ENCODE measurements at places on chromosomes 16 and 17.

GRCh38 chr16:27515874-27516353 lies 33.8 kb downstream of the GTF3C1 start:
- peak; percentile 40 for DNase-seq

GRCh38 chr17:73197161-73197560 lies 4.3 kb downstream of the COG1 start:
- DNase-seq, result no peak

DNA sequence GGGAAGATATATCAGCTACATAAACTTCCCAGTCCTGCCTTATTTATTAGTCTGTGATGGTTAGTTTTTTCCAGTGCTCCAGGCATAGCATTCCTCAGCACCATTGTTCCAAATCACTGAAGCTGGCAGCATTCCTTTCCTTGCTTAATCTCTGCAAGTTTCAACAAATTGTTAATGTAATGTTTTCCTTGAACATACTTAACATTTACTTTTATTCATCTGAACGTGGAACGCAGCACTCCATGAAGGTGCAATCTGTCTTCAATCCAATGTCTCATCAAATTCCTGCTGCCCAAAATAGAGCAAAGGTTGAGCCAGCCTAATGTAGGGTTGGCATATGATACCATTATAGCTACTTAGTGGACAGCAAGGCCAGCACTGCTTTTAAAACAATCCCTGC lies 441.1 kb upstream of the RBFOX1 start:
- no peak for DNase-seq

GRCh38 chr16:71288890-71289731 lies at the start of gene CMTR2:
TSS of gene CMTR2 (minus strand) at chr16:71289402. CDS start at chr16:71285920, 3,482 bp downstream.
- peak; percentile 96 for DNase-seq

DNA sequence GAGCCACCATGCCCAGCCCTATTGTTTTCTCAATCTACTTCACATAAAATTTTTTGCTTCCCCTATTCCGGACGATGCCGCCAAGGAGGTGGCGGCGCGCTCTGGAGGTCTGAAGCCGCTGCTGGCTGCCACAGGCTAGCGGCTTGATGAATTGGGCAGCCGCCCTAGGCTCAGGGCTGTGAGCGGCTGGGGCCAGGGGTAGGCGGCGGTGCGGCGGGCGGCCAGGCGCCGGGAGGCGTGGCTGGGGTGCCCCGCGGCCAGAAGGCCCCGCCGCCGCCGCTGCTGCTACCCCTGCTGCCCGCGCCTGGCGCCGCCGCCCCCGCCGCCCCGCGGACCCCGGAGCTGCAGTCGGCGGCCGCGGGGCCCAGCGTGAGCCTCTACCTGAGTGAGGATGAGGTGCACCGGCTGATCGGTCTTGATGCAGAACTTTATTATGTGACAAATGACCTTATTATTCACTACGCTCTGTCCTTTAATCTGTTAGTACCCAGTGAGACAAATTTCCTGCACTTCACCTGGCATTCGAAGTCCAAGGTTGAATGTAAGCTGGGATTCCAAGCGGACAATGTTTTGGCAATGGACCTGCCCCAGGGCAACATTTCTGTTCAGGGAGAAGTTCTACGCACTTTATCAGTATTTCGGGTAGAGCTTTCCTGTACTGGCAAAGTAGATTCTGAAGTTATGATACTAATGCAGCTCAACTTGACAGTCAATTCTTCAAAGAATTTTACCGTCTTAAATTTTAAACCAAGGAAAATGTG lies 41.7 kb downstream of the ANKFY1 start:
- no peak for DNase-seq

DNA sequence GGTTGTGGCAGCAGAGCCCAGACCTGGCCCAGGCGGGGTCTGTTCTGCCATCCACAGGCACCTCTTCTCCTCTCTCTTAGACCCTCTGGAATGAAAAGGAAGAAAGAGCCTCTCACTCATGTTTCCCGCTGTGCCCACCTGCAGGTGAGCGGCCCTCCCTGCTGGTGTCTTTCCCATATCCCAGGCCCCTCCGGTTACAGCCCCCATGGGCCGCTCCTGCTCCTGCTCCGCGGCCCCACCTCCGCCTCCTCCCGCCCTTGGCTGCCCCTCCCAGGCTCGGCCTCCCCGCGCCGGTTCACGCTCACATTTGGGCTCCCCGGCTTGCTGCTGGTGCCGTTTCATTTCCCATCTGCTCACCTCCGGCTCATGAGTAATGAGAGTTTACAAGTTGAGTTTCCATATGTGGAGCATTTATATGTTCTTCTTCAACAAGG lies 98.7 kb upstream of the SDK2 start:
- DNase-seq, result no peak

DNA sequence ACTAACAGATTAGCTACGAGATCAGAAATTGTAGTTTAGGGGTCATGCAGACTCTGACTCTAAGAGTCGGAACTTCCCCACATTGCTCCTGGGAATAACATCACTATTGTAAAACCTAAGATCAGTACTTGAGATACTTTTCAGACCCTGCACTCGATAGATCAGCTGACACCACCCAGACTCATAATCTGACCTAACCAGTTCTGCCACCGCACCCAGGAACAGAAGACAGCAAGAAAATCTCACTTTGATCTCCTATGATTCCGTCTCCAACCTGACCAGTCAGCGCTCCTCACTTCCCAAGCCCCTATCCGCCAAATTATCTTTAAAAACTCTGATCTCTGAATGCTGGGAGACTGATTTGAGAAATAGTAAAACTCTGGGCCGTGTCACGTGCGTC lies 27.2 kb upstream of the ASGR2 start:
- no peak for DNase-seq

- DNase-seq, result no peak
Observed at GRCh38 chr17:57889892-57890856, 40.3 kb upstream of the MRPS23 start.

GRCh38 chr17:9443811-9444210 lies 131.8 kb downstream of the STX8 start:
- no peak for DNase-seq

- DNase-seq, result no peak
Observed at GRCh38 chr17:38403491-38403890, 24.8 kb upstream of the ARHGAP23 start.

DNA sequence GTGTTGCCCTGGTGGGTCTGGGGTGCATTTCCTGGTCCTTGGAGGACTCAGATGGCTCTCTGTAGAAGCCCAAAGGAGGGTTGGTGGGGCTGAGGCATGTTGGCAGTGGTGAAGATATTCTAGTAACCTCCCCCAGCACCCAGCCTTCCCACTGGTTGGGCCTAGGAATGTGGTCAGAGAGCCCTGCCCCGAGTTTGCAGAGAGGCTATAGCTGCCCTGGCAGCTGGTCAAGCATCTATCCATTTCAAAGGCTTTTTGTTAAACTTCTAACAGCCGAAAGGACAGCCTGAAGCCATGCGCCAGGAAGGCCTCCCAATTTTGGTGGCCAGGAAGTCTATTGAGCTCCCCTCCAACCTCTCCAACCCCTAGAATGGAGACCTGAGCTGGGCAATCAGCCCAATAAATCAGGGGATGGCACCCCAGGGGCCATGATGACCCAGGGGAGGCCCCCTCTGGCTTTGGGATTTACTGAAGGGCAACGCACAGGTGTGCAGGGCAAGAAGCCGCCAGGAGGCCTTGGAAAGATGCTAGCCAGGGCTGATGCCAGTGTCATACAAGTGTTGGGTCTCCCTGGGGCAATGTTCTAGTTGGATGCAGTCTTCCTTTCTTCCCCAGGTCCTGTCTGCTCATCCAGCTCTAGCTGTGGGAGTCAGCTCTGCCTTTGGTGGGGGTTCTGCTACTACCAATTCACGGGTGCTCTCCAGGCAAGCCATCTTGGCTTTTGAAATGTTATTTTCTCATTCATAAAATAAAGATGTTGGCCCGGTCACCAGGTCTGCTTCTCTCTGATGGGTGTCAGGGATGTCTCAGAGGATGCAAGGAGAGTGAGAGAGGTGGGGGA lies 30.9 kb upstream of the AXIN2 start:
- DNase-seq, result no peak

DNA sequence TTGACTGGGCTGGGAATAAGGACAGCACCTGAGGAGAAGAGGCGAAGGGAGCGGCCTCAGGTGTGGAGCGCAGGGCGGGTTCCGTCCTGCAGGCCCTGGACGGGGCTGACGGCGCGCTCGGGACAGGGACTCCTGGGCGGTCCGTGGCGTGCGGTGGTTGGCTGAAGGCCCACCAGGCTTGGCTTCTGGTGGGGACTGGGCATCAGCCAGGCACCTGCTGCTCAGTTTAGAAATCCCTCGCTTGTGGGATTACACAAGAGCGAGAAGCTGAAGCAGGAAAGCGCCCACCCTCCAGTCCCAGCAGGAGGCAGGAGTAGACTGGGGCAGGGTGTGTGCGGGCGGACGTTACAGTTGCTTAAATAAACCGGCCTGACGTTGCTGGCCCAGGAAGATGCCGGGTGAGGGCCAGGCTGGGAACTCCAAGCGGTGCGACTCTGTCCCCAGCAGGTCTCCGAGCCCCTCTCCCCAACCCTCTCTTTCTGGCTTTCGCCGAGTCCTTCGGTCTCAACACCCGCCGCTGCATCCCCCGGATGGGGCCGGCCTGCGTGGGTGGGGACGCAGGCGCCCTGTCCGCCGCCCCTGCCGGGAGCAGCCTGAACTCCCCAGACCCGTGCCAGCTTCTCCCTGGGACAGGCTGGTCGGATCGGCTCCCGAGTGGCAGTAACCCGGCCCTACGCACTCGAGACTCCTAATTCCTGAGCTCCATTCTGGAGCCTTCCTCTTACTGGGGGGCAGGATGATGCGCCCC lies 639 bp downstream of the MIF4GD start:
- peak; percentile 77 for DNase-seq

- DNase-seq, result no peak
Observed at GRCh38 chr16:35735403-35736251, 2276.2 kb downstream of the TP53TG3F start.

DNA sequence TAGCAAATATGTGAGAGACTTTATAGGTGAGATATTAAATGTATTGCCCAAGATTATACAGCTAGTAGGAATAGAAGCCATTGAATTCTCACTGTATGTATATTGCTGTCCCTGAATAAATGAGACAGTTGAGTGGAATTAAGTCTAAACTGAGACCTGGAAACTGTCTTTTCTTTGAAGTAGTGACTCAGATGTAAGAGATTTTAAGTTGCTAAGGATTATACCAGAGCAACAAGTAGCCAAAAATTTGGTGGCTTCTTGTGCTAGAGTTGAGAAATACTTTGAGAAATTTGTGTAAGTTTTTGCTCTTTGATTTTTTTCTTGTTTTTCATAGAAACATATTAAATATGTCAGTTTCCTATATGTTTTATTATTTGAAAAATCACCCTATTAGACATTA lies 58.7 kb downstream of the TANC2 start:
- DNase-seq, result no peak

GRCh38 chr16:16122264-16122663 lies 101.0 kb downstream of the ABCC6 start:
- no peak for DNase-seq

DNA sequence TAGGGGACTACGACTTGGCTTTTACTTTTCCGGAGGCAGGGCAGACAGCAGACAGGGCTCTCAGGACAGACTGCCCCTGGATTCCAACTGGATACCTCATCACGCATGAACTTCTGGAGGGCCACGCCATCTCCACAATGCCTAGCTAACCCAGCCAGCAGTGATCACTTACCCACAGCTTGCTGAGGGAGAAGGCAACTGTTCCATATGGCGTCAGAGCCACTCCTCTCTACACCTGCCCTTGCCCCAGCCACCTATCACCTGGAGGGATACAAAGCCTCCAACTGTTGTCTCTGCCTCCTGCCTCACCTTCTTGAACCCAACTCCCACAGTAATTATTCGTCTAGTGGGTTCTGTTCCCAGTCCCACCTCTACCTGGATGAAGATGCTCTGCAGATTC lies 8.8 kb downstream of the MYO19 start:
- no peak for DNase-seq

- no peak for DNase-seq
Observed at GRCh38 chr17:63398680-63399079, 47.4 kb downstream of the CYB561 start.

DNA sequence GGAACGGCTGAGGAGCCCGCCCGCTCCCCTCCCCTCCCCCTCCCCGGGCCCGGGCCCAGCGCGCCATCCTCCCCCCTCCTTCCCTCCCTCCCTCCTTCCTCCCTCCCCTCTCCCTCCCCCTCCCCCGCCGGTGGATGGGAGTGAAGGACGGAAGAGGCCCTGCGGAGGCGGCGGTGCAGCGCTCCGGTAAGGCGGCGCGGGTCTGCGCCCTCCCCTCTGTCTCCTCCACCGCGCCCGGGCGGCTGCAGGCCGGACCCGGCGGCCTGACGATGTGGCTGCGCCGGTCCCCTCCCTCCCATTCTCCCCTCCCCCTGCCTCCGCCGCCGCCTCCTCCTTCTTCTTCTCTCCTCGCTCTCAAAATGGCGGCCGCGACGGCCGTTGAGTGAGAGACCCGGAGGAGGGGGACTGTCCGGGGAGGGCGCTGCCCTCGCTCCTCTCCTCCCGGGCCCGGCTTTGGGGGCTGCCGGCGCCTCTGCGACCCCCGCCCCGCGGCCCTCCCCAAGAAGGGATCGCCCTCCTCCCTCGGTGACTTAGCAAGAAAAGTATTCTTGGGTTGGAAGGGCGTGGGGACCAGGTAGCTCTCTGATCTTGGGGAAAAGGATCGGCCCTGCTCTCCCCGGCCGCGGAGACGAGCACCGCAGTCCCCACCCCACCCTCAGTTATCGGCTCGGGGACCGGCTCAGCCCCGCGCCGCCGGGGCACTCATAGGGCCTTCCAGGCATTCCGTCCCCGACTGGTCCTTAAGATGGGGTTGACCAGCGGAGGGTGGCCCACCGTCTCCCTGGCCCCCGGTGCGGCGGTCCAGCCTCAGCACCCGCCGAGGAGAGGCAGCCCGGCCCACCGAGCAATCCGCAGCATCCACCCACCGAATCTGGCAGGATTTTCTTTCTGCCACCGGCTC lies 617 bp downstream of the PAFAH1B1 start:
- peak; percentile 78 for DNase-seq

- DNase-seq, result no peak
Observed at GRCh38 chr16:30473231-30474073, 910 bp downstream of the ITGAL start.

DNA sequence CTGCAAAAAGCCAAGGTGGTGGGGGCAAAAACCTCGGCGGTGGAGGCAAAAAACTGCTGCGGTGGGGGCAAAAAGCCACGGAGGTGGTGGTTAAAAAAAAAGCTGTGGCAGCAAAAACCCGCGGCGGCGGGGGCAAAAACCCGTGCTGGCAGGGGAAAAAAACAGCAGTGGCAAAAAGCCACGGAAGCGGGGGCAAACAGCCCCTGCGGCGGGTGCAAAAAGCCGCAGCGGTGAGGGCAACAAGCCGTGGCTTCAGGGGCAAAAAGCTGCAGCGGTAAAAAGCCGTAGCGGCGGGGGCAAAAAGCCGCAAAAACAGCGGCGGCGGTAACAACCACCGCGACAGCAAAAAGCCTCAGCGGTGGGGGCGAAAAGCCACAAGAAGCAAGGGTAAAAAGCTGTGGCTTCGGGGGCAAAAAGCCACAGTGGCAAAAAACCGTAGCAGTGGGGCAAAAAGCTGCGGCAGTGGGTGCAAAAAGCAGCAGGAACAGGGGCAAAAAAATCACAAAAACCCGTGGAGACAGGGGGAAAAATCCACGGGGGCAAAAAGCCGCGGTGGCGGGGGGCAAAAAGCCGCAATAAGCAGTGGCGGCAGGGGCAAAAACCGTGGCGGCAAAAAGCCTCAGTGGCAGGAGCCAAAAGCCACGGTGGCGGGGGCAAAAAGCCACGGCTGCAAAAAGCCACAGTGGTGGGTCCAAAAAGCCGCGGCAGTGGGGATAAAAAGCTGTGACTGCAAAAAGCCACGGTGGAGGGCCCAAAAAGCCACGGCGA lies 193.7 kb downstream of the SHCBP1 start:
- DNase-seq, result no peak

Data from hematopoietic multipotent progenitor cell (in vitro differentiated cells).